ENCODE measurements at places on chromosomes 6 and 20. TPM values are rescaled to one million over a fixed set of nuclear protein-coding genes. Genes with fewer than 3 reads are reported as not detected.

GABRR1 gene
- 0.10 TPM for total RNA-seq

ZNF334 gene
- 0.10 TPM for total RNA-seq

PLCG1 gene
- total RNA-seq = 115 TPM

NMBR gene
- not detected for total RNA-seq

HLA-DPA1 gene
- 271 TPM for total RNA-seq

CDH4 gene
- under 0.01 TPM for total RNA-seq
